ENCODE measurements at places on chromosomes 7 and 10. TPM values are rescaled to one million over a fixed set of nuclear protein-coding genes. Genes with fewer than 3 reads are reported as not detected.

TAS2R41 gene
- total RNA-seq, result not detected

ADO gene
- 20.6 TPM for total RNA-seq

LLCFC1 gene
- not detected for total RNA-seq

BLNK gene
- total RNA-seq, result 0.51 TPM

PSD gene
- total RNA-seq, result 5.3 TPM

GRCh38 chr10:24128066-24128730, 80.7 kb upstream of the KIAA1217 start:
- no peaks in the 10 kb centered on the region for H3K27me3 ChIP-seq
- no peak overlapping the region for H3K27ac ChIP-seq
- no peaks in the 10 kb centered on the region for H3K4me1 ChIP-seq
- no peak overlapping the region for H3K4me3 ChIP-seq

H2BK1 gene
- total RNA-seq, result not detected

- H3K4me1 ChIP-seq, result no peaks in the 10 kb centered on the region
- no peak for DNase-seq
- no peak overlapping the region for H3K4me3 ChIP-seq
- H3K36me3 ChIP-seq, result no peaks in the 10 kb centered on the region
Measured at GRCh38 chr10:66671562-66671961, 254.3 kb upstream of the LRRTM3 start.

ADCYAP1R1 gene
- total RNA-seq, result not detected

CUBN gene
- total RNA-seq, result 1.3 TPM

GRCh38 chr7:39720586-39720985, 97.2 kb downstream of the RALA start:
- no peak for DNase-seq
- H3K4me3 ChIP-seq, result no peak overlapping the region
- H3K4me1 ChIP-seq, result no peaks in the 10 kb centered on the region
- no peaks in the 10 kb centered on the region for H3K27me3 ChIP-seq
- H3K36me3 ChIP-seq, result no peaks in the 10 kb centered on the region

DNA sequence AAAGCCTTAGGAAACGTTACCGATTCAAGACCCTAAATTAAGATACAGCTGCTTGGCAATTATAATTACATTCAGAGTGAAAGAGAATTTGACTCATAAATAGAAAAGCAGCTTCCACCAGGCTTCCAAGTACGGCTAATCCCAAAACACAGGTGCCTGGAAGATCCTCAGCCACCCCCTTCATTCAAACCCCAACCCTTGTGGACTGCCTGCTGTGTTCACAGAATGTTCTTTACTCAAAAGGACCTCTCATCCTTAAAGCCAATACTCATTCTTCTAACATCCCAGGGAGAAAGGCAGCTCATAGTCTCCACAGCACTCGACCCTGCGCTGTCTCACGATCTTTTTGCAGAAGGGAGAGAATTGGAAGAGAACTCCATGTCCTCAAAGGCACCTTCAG, 32.9 kb downstream of the RNF32 start:
- no peaks in the 10 kb centered on the region for H3K27me3 ChIP-seq
- H3K36me3 ChIP-seq, result no peaks in the 10 kb centered on the region
- no peaks in the 10 kb centered on the region for H3K4me1 ChIP-seq
- H3K27ac ChIP-seq, result no peak overlapping the region
- H3K4me3 ChIP-seq, result no peak overlapping the region

DNA sequence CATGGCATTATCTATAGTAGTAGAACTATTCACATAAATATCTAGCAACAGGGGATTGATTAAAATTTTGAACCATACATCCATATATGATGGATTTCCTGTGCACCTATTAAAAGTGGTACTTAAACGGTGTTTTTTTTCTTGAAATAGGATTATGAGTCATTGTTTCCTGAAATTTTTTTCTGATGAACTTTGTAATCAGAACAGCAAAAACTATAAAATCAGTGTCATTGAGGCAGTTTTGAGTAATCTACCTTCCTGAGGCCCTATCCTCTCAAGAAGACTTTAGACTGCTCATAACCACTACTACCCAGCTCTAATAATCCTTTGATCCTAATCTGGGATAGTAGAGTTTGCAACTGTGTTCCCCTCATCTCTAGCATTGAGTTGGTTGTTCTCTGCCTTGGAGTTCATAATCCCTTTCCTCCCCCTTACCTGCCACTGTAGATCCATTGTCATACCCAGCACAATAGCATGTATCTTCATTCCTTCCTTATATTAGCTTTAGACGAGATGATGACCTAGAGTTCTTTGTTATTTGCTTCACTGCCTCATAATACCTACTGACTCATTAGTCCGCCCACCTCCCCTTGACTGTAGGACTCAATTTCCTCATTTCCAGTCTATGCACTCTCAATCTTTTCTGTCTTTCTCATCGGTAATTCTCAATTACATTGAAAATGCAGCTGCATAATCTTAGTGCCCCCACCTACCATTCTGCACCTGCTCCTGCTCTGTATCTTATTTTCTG, 133.4 kb downstream of the LRRC4 start:
- peak; percentile 71 for DNase-seq
- no peak overlapping the region for H3K4me3 ChIP-seq
- H3K27ac ChIP-seq, result no peak overlapping the region
- H3K4me1 ChIP-seq, result no peaks in the 10 kb centered on the region
- no peaks in the 10 kb centered on the region for H3K27me3 ChIP-seq
- no peaks in the 10 kb centered on the region for H3K36me3 ChIP-seq

- DNase-seq, result no peak
- H3K27ac ChIP-seq, result no peak overlapping the region
- no peaks in the 10 kb centered on the region for H3K27me3 ChIP-seq
- H3K4me1 ChIP-seq, result no peaks in the 10 kb centered on the region
- H3K4me3 ChIP-seq, result no peak overlapping the region
- H3K36me3 ChIP-seq, result no peaks in the 10 kb centered on the region
Measured at GRCh38 chr7:79749856-79750255, 296.4 kb upstream of the MAGI2 start.

- no peaks in the 10 kb centered on the region for H3K27me3 ChIP-seq
- DNase-seq, result no peak
- peaks cover 3% of the 10 kb centered on the region for H3K36me3 ChIP-seq
- H3K4me1 ChIP-seq, result no peaks in the 10 kb centered on the region
- H3K4me3 ChIP-seq, result no peak overlapping the region
- H3K27ac ChIP-seq, result no peak overlapping the region
Measured at GRCh38 chr10:56359837-56360236, 1.2 kb downstream of the ZWINT start.

DNA sequence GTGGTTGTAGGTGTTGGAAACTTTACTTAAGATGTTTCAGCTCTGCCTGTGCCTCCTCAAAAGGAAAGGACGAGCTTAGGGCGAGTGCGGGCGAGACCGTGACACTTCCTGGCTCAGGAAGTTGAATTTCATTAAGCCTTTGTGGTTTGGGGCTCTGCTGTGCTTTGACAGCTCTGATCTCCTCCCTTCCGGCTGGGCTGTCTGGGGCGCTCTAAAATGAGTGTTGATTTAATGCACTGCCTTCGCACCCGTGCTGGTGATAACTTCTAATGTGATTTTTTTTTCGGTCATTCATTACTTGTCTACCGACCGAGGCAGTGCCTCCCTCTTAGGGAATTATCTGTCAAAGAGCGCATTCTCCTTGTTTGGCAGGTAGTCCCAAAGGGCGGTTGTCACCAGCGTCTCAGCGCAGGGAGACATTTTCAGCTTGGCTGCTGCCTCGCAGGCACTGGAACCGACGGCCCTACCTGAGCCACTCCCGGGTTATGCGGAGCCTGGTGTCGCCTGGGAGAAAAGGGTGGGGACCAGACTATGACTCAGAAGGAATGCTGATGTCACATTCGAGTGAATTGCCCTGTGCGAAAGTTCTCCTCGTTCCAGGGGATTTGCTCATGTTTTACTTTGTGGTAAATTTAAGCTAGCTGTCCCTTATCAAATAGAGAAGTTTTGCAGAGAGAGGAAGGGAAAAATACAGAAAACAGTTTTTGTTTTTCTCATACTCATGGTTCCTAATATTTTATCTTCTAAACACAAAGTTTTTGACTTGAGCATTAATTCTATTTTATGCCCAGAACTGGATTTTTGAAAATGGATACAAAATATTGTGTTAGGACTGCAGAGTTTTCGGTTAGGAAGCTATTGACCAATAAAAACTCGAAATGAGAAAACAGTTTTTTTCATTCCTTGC, 920 bp downstream of the TES start:
- DNase-seq, result peak; percentile 93
- H3K4me1 ChIP-seq, result peaks cover 2% of the 10 kb centered on the region
- no peaks in the 10 kb centered on the region for H3K27me3 ChIP-seq
- H3K4me3 ChIP-seq, result peak overlapping the region; percentile 82

DNA sequence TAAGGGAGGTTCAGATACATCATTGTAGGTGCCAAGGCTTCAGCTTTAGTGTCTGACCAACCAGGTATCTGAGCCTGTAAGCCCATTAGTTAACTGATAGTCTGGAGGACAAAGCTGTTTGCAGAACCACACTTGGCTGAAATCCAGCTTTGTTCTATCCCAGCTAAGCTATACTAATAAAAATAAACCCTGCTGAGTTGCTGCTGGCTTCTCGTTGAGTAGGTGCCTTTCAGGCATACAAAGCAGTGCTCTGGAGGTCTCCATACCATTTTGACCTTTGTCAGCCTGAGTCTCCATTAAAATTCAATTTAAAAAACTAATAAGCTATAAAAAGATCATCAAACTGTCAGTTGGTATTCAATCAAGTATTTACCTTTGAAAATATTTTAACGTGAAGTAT, 22.0 kb downstream of the CDCA7L start:
- DNase-seq, result peak; percentile 42
- H3K4me3 ChIP-seq, result no peak overlapping the region
- no peak overlapping the region for H3K27ac ChIP-seq
- no peaks in the 10 kb centered on the region for H3K4me1 ChIP-seq
- no peaks in the 10 kb centered on the region for H3K27me3 ChIP-seq
- no peaks in the 10 kb centered on the region for H3K36me3 ChIP-seq

POM121C gene
- 5.1 TPM for total RNA-seq

- no peaks in the 10 kb centered on the region for H3K27me3 ChIP-seq
- H3K27ac ChIP-seq, result no peak overlapping the region
- no peak overlapping the region for H3K4me3 ChIP-seq
- H3K36me3 ChIP-seq, result no peaks in the 10 kb centered on the region
- no peak for DNase-seq
Measured at GRCh38 chr7:148547951-148548350, 42.6 kb upstream of the C7orf33 start.

- H3K27ac ChIP-seq, result no peak overlapping the region
- H3K4me1 ChIP-seq, result no peaks in the 10 kb centered on the region
- no peaks in the 10 kb centered on the region for H3K27me3 ChIP-seq
- no peak for DNase-seq
- H3K36me3 ChIP-seq, result no peaks in the 10 kb centered on the region
- no peak overlapping the region for H3K4me3 ChIP-seq
Measured at GRCh38 chr7:5795752-5796475, 14.5 kb upstream of the RNF216 start.

- no peaks in the 10 kb centered on the region for H3K27me3 ChIP-seq
- no peak for DNase-seq
- no peaks in the 10 kb centered on the region for H3K4me1 ChIP-seq
Measured at GRCh38 chr10:112728118-112728883, 221.7 kb upstream of the TCF7L2 start.

- H3K4me1 ChIP-seq, result no peaks in the 10 kb centered on the region
- no peak overlapping the region for H3K27ac ChIP-seq
- H3K4me3 ChIP-seq, result no peak overlapping the region
- no peaks in the 10 kb centered on the region for H3K27me3 ChIP-seq
- no peak for DNase-seq
Measured at GRCh38 chr7:37394158-37394557, 54.5 kb downstream of the ELMO1 start.

DNA sequence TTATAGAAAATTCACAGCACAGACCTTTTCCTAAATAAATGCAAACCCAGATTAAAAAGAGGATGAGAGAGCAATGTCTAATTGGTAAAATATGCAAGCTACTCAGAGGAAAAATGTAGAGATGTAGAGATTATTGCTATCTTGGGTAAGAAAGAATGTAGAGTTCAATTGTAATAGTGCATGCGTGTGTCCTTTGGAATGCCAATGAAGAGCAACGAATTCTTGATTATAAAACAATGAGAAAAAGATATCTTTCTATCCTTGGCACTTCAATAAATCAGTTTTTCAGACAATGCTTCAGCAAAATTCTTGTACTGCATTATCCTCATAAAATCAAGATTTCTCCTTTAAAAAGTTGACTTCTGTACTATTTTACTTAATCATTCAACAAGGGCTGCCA, 50.9 kb downstream of the SEMA3D start:
- peaks cover 2% of the 10 kb centered on the region for H3K4me1 ChIP-seq
- peak; percentile 92 for DNase-seq
- no peak overlapping the region for H3K4me3 ChIP-seq
- no peaks in the 10 kb centered on the region for H3K36me3 ChIP-seq
- no peaks in the 10 kb centered on the region for H3K27me3 ChIP-seq
- H3K27ac ChIP-seq, result no peak overlapping the region

GRCh38 chr7:89760690-89761089, 393.6 kb upstream of the STEAP1 start:
- H3K27ac ChIP-seq, result no peak overlapping the region
- no peak overlapping the region for H3K4me3 ChIP-seq
- H3K27me3 ChIP-seq, result no peaks in the 10 kb centered on the region
- no peaks in the 10 kb centered on the region for H3K36me3 ChIP-seq

TBXAS1 gene
- total RNA-seq, result 2.1 TPM

OR2A5 gene
- not detected for total RNA-seq

DNA sequence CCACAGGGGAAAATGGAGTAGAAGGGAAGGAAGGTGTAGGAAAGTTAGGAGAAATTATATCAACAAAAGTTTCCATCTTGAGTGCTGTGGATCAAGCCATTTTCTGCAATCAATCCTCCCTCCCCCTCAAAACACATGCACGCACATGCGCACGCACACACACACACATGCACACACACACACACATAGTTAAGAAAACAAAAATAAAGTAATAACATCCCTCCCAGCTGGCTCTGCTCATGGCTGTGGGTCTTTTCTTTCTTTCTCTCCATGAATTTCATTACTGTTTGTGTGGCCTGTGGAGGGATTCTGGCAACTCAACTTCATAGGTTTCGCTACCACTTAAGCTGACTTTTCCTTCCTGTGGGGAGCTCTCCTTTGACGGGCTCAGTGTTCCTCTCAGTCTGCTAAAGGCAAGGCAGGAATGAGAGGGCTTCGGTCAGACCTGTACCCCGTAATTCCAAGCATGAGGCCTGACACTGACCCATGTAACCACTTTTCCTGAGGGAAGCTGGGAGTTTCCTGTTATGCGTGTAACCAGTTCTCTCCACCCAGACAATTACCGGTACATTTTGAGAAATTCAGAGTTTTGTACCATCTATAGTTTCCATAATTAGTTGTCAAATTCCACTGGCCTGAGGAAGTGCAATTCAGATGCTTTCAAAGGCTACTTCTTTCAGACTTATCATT, 79.8 kb downstream of the ZNF92 start:
- H3K36me3 ChIP-seq, result no peaks in the 10 kb centered on the region
- no peaks in the 10 kb centered on the region for H3K27me3 ChIP-seq
- no peak overlapping the region for H3K27ac ChIP-seq
- no peak overlapping the region for H3K4me3 ChIP-seq
- no peak for DNase-seq

TMEM176A gene
- 61.1 TPM for total RNA-seq

- no peaks in the 10 kb centered on the region for H3K36me3 ChIP-seq
- DNase-seq, result no peak
- H3K27ac ChIP-seq, result no peak overlapping the region
Measured at GRCh38 chr7:125193263-125193662, 263.6 kb upstream of the POT1 start.

BMPR1A gene
- 61.8 TPM for total RNA-seq

- no peak overlapping the region for H3K27ac ChIP-seq
- peak; percentile 87 for DNase-seq
- no peak overlapping the region for H3K4me3 ChIP-seq
- H3K36me3 ChIP-seq, result no peaks in the 10 kb centered on the region
Measured at GRCh38 chr10:116891208-116891607, 41.9 kb downstream of the ENO4 start.

GARS1 gene
- total RNA-seq, result 226 TPM

All from fibroblast of lung (primary cell).